Non-pigmented ciliary epithelial cell (primary cell): ENCODE measurements at places on chromosomes 2 and 18.

DNA sequence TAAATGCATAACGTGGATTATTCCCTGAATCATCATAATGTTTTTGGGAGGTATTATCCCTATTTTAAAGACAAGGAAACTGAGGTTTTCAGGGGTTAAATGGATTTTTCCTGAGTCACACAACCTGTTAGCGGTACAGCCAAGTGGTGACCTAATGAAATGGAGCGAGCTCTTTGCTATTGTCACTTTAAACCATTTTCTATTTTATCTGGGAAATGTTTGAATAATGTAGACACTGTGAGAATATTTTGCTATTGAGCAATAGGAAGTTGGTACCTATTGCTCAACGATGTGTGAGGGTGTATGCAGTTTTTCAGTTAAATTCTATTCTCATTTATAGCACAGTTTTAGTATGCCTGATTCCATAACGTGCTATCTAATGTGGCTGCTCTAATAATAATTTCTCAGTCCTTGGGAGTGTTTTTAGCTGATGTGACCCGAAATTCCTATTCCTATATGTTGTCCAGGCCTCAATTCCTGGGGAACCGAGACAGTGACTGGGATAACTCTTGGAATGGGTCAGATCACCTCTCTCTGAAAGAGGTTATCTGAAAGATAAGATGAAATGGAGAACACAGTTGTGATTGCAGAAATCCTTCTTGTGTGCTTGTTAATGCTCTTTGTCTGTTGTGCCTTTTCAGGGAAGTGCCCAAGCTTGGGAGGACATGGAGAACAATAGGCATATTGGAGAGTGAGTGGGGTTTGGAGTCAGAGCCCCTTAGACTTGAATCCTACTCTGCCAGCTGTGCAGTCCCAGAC lies 38.4 kb downstream of the ABCB11 start:
- no peak for DNase-seq

- no peak for DNase-seq
Measured at GRCh38 chr18:3046216-3046808, 33.4 kb upstream of the LPIN2 start.

GRCh38 chr2:129010262-129010661 lies 691.6 kb upstream of the HS6ST1 start:
- DNase-seq, result no peak

- no peak for DNase-seq
Measured at GRCh38 chr2:109065391-109065734, 63.6 kb upstream of the SH3RF3 start.

DNA sequence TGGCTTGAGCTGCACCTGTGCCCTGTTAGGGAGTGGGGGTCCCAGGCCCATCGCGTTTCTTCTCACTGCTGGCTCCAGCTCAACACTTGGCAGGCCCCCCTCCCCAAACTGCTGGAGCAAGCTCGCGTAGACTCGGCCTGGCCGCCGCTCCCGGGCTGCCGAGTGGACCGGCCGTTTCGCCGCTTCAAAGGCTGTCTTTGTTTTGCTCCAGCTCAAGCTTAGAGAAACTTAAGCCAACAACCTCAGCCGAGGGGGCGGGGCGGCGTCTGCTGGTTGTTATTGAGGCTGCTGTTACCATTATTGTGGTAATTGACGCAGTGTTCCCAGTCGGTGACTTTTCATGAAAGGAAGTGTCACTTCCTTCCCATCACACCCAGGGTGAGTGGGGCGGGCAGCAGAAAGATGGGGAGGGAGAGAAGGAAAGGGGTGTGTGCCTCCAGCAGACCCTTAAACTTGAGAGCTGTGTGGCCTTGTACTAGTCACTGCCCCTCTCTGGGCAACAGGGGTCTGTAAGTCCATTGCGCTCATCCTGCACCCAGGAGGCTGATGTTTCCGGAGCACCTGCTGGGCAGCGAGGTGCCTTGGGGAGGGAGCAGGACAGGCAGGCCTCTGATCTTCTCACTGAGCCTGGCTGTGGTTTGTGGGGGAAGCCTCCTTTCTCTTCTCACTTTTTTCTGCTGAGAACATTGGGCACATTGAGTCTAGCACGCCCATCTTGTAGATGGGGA lies 2.1 kb downstream of the ARID5A start:
- no peak for DNase-seq

DNA sequence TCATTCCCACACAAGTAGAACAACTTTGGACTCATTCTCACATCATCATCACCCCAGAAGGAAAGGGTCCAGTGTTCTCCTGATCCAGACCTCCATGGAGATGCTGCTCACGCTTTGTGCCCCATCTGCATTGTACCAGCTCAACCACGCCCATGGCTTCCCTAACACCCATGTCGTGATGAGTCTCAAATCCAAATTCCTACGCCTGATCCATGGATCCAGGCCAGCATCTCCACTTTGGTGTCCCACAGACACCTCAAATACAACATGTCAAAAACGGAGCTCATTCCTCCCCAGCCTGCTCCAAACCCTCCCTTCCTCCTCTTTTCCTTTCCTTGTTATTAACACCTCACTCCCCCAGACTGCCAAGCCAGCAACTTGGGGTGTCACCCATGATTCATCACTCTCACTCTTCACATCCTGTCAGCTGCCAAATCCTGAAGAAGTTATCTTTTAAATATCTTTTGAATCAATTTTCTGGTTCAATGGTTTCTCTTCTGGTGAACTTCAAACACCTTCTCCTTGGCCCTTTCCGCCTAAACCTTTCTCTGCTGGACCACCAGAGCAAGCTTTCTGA lies 30.2 kb upstream of the FAM124B start:
- DNase-seq, result no peak

DNA sequence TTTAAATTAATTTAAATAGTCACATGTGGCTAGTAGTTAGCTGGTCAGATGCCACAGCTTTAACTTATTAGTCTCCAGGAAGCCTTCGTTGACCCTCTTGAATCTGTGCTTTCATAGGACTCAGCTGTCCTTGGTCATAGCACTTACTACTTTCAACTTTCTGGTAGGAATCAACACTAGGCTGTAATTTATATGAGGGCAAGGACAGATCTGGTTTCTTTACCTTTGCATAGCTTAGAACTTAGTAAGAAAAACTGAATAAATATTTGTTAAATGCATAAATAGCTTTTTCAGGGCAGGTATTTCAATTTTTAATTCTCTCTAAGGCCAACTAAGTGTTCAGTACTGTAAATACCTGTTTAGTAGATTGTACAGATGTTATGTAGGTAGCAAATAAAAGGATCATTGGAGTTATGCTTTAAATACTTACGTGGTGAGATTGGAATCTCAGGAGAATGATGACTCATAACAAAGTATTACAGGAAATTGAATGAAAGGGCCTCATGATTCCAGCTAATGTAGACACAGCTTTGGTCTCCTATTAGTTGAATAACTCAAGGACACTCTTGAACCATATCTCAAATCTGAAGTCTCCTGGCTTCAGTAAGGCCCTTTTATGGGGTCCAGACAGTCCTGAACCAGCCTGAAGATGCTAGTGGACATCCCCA lies 2.6 kb downstream of the CLIP4 start:
- no peak for DNase-seq

GRCh38 chr2:100213595-100213994 lies 71.2 kb upstream of the AFF3 start:
- no peak for DNase-seq

GRCh38 chr18:38552732-38553321 lies 987.2 kb upstream of the CELF4 start:
- DNase-seq, result no peak

DNA sequence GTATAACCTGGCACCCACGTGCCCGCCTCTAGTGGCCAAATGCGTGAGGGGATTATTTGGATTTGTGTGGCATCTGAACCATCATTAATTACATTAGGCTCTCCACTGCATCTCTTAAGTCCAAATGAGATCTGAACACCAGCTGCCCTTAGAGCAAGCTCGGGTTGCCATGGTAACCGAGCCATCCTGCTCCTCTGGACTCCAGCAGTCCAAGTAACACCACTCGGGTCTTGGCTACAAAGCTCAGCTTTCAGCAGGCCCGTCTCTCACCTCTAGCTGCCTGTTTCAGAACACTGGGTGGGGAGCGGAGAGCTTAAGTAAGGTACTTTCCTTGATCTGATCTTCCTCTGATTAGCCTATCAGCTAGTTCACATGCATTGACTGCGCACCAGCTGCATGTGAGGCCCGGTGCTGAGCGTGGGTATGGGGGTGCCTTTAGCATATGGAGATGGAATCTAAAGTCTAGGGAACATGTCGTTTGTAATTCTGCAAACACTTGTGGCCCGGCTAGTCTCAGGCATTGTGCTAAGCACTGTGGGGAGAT lies 14.1 kb upstream of the CYS1 start:
- no peak for DNase-seq

- no peak for DNase-seq
Measured at GRCh38 chr2:168147830-168148794, 99.3 kb downstream of the STK39 start.

DNA sequence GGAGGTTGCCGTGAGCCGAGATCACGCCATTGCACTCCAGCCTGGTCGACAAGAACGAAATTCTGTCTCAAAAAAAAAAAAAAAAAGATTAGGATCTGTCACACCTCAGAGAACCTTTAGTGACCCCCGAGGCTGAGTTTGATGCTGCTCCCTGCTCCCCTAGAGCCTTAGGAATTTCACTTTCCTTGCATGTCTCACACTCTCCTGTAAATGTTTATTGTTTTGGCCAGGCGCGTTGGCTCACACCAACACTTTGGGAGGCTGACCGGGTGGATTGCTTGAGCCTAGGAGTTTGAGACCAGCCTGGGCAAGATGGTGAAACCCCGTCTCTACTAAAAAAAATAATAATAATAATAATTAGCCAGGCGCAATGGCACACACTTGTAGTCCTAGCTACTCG lies 31.5 kb downstream of the SRSF7 start:
- DNase-seq, result no peak

GRCh38 chr18:66621816-66622576 lies 18.1 kb upstream of the CDH19 start:
- no peak for DNase-seq

DNA sequence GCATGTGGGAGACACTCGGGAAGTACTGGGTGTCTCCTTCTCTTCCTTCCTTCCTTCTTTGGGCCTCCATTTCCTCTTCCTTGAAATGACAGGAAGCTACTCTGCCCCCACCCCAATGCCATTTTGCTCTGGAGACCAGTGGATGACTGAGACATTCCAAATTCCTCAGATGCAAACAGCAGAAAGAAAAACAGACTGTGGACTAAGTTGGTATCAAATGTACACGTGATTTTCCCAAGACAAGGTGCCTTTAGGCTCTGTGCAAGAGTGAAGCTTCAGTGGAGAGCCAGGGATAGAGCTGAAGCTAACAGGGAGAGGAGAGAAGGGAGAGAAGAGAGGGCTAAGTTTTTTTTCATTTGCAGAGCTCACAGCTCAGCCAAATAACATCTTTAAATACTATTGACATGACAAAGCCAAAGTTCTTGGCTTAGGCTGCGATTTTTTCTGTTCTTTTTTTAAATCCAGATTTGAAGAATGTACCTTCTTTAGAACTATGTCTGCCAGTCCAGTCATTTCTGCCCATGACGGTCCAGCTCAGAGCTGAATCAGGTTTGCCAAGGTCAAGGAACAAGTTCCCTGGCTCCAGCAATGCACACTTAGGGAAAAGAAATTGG lies 84.5 kb upstream of the LCLAT1 start:
- DNase-seq, result no peak
